ENCODE measurements at places on chromosomes 5 and 9. TPM values are rescaled to one million over a fixed set of nuclear protein-coding genes. Genes with fewer than 3 reads are reported as not detected.

DNA sequence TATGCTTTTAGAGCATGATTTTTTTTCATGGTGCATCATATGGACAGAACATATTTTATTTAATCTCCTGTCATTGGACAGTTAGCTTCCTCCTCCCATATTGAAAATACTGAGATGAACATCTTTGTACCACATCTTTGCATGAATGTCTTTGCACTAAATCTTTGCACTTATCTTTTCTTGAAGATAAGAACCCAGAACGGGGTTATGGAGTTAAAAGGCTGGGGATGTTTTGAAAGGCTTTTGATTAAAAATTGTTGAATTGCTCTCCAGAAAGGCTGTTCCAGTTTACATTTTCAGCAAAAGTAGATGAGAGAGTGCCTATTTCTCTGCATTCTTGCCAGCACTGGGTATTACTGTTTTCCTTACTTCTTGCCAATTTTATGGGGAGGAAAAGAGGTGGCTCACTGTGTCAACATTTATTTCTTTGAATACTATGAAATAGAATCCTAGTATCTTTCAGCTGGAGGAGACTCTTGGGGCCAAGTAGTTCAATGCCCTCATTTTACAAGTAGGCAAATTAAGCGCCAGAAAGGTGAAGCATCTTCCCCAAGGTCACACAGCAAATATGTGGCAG is 7.2 kb downstream of the NCS1 start:
- no peak overlapping the region for H3K27ac ChIP-seq
- DNase-seq: no peak
- no peaks in the 10 kb centered on the region for H3K36me3 ChIP-seq
- H3K27me3 ChIP-seq: peaks cover 4% of the 10 kb centered on the region
- H3K4me1 ChIP-seq: no peaks in the 10 kb centered on the region
- no peak overlapping the region for H3K4me3 ChIP-seq

DNA sequence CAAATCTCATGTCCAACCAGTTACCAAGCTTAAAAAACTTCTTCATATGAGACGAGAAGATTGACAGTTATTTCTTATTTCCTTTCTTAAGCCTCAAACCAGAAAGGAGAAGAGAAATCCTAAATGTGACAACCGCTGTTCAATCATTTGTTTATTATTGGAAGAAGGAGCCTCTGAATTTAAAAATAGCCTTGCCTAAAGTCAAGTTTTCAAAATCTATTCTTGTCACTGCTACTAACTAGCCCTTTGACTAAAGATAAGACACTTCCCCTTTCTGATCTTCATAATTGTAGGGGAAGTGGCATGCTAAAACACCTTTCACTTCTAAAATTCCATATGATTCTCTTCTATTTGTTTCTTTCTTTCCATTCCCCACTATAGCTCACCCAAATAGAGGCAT is 106.2 kb upstream of the EMB start:
- DNase-seq: no peak
- no peaks in the 10 kb centered on the region for H3K27me3 ChIP-seq
- H3K4me1 ChIP-seq: peaks cover 14% of the 10 kb centered on the region
- no peak overlapping the region for H3K4me3 ChIP-seq
- H3K36me3 ChIP-seq: no peaks in the 10 kb centered on the region
- H3K27ac ChIP-seq: peak overlapping the region; percentile 20

GRCh38 chr9:109101810-109102209 is 17.9 kb downstream of the TMEM245 start:
- no peak overlapping the region for H3K4me3 ChIP-seq
- H3K36me3 ChIP-seq: peaks cover 61% of the 10 kb centered on the region
- peaks cover 42% of the 10 kb centered on the region for H3K4me1 ChIP-seq
- H3K27ac ChIP-seq: peak overlapping the region; percentile 35
- no peaks in the 10 kb centered on the region for H3K27me3 ChIP-seq

GRCh38 chr5:13653709-13654108 is 290.8 kb downstream of the DNAH5 start:
- no peaks in the 10 kb centered on the region for H3K36me3 ChIP-seq
- H3K27ac ChIP-seq: no peak overlapping the region
- H3K4me3 ChIP-seq: no peak overlapping the region
- no peak for DNase-seq
- no peaks in the 10 kb centered on the region for H3K4me1 ChIP-seq

- H3K27me3 ChIP-seq: no peaks in the 10 kb centered on the region
- peaks cover 9% of the 10 kb centered on the region for H3K4me1 ChIP-seq
- DNase-seq: no peak
- peaks cover 58% of the 10 kb centered on the region for H3K36me3 ChIP-seq
Measured at GRCh38 chr5:169979871-169980270, 424 bp downstream of the INSYN2B start.

DNA sequence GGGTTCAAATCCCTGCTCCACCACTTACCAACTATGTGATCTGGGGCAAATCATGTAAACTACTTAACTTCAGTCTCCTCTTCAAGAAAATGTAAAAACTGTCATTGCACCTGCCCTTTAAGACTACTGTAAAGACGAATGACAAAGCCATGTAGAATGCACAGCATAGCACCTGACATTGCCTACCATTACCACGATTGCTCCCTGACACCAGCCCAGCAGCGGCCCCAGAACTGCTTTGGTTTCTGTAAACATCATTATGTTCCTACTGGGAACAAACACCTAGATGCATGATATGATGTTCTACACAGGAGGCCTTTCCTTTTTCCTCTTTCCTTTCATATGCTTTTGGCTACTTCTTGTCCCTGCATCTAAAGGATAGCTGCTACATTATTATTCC is 23.1 kb upstream of the PLPP6 start:
- no peak for DNase-seq
- H3K36me3 ChIP-seq: no peaks in the 10 kb centered on the region
- H3K27ac ChIP-seq: no peak overlapping the region
- no peak overlapping the region for H3K4me3 ChIP-seq

DNA sequence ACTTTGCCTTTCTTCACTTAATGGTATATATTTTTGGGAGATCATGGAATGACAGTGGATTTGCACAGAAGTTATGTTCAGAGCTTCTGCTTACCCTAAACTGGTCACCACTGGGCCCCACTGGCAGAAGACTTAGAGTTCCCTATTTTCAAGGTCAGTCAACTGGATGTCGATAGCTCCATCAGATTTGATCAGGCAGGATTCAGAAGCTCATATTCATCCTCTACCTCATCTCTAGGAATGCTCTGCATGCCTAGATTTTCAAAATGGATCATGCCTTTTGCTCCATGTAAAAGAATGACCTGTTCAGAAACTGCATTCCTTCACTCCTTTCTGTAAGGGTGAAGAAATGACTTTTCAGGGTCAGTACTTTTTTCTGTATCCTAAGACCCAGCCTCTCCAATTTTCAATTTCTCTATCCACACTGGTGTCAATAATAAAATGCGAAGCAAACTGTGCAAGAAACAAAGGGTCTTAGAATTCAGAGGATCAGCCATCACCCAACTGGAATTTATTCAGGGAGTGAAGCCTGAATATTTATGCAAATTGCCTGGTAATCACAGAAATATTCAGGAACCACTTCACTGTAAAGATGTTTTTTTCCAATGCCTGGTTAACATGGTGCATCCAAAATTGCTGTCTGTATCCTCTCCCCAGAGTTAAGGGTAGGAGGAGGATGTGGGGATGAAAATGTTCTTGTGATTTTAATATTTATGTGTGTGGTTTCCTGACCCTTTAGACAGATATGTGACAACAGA is 125.4 kb downstream of the DOCK2 start:
- peaks cover 88% of the 10 kb centered on the region for H3K36me3 ChIP-seq
- H3K27ac ChIP-seq: no peak overlapping the region
- H3K4me3 ChIP-seq: no peak overlapping the region
- no peak for DNase-seq
- H3K4me1 ChIP-seq: peaks cover 14% of the 10 kb centered on the region
- no peaks in the 10 kb centered on the region for H3K27me3 ChIP-seq

GRCh38 chr5:73506459-73506955 is 8.3 kb downstream of the BTF3 start:
- no peak overlapping the region for H3K4me3 ChIP-seq
- DNase-seq: no peak
- peak overlapping the region; percentile 46 for H3K27ac ChIP-seq
- peaks cover 56% of the 10 kb centered on the region for H3K36me3 ChIP-seq
- no peaks in the 10 kb centered on the region for H3K27me3 ChIP-seq

GRCh38 chr9:86659413-86660046 is 287.8 kb downstream of the GAS1 start:
- DNase-seq: no peak
- H3K4me3 ChIP-seq: no peak overlapping the region
- no peaks in the 10 kb centered on the region for H3K4me1 ChIP-seq

DNA sequence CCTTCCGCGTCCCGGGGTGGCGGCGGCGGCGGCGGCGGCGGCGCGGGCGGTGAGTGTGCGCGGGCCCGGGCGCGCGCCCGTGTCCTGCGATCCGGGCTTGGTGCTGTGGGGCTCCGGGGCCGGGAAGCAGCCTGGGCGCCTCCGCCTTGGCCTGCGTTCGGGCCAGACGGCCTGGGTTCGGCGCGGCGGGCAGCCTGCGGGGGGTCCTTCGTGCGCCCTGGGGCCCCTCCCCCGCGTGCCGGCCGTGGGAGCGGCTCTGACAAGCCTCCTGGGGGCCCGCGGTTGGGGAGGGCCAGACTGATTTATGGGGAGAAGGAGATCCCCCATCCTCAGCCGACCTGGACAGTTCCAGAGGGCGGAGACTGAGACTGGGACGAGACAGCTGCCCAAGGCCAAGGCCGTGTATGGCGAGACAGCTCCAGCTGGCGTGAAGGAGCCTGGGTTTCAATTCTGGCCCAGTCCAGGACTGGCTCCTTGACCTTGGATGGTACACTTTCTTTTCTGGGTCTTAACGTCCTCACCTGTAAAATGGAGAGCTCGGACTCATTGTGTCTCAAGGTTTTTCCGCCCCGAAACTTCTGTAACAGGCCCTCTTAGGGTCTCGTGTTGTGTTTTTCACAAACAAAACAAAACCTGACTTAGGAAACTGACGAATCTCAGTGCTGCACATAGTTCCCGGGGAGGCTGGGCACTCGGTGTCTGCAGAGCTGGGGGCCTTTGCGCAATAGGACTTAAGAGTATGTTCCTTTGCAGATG is 603 bp downstream of the TMEM268 start:
- H3K27me3 ChIP-seq: no peaks in the 10 kb centered on the region
- H3K27ac ChIP-seq: peak overlapping the region; percentile 95
- peaks cover 9% of the 10 kb centered on the region for H3K36me3 ChIP-seq
- peaks cover 85% of the 10 kb centered on the region for H3K4me1 ChIP-seq
- DNase-seq: no peak

DNA sequence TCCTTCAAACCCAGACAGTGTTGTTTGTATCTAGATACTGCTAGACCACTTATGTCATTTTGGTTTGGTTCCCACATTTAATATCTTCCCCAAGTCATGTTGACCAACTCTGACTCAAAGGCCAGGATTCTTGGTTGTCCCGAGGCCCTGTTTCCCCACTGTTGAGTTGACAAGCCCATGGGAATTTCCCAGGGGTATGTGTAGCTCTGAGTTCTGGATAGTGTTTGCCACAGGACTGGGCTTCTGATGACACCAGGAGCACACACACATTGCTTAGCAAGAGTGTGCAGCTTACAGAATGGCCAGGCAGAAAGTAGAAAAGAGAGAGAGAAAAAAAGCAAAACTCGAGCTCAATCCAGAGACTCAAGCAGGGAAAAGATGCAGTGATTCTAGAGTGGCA is 214.4 kb downstream of the NXNL2 start:
- no peak overlapping the region for H3K27ac ChIP-seq
- no peak overlapping the region for H3K4me3 ChIP-seq
- no peak for DNase-seq
- H3K27me3 ChIP-seq: peaks cover 2% of the 10 kb centered on the region
- H3K4me1 ChIP-seq: no peaks in the 10 kb centered on the region
- H3K36me3 ChIP-seq: no peaks in the 10 kb centered on the region

DNA sequence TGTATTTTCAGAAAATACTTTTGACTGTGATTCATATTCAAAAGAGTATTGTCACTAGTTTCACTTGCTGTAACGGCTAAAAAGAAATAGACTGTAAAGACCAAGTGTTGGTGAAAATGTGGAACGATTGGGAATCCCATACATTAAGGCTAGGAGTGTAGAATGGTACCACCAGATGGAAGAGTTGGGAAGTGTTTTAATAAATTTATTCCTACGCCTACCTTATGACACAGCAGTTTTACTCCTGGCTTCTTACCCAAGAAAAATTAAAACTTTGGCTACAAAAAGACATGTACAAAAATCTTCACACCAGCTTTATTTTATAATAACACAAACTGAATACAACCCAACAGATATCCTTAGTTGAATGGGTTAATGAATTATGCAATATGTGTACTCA is 256.2 kb downstream of the TAF11L14 start:
- H3K27me3 ChIP-seq: no peaks in the 10 kb centered on the region
- no peaks in the 10 kb centered on the region for H3K4me1 ChIP-seq
- DNase-seq: no peak
- H3K36me3 ChIP-seq: no peaks in the 10 kb centered on the region
- H3K27ac ChIP-seq: no peak overlapping the region
- H3K4me3 ChIP-seq: no peak overlapping the region

DNA sequence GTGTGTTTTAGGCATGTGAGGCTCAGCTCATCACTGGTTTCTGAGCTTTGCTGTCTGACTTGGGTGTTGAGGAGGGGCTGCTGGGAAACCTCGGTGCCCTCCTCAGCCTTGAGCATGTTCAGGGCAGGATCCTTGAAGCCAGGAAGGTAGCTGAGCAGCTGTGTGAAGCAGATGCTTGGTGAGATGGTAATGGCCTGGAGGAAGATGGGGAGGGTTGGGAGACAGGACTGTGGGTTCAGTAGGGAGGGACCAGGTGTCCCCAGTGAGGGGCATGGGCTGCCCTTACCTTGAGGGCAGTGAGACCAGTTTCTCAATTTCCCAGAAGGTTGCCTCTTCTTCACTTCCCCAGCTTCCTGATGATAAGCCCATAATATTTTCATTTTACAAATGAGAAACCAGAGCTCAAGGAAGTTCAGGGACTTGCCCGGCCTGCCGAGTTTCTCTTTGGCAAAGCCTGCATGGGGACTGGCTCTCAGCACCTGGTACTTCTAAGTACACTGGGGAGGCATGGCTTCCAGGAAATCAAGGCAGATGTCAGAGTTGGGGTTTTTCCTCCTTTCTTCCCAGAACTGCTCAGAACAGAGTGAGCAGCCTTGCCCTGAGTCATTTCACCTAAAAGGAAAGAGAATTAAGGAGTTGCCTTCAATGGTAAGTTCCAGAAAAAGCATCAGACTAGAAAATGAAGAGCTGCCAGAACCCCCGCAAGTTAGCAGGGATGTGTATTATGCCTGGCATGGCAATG is 225.7 kb downstream of the MAST4 start:
- H3K27ac ChIP-seq: no peak overlapping the region
- H3K36me3 ChIP-seq: no peaks in the 10 kb centered on the region
- H3K4me3 ChIP-seq: no peak overlapping the region
- peaks cover 4% of the 10 kb centered on the region for H3K4me1 ChIP-seq
- no peak for DNase-seq
- H3K27me3 ChIP-seq: peaks cover 2% of the 10 kb centered on the region

PSAT1 gene
- 59.4 TPM for total RNA-seq

FBP2 gene
- total RNA-seq: not detected

CXCL14 gene
- not detected for total RNA-seq

HCN1 gene
- total RNA-seq: not detected

Data from activated B cell treated with CpG ODN at 0.5 μM for 24 hours (primary cell).